ENCODE measurements at places on chromosomes 3 and 15.
A peak's percentile ranks its signal among the peaks of the same experiment; 100 is the strongest.

- DNase-seq = no peak
Observed at GRCh38 chr3:103167850-103168249, 733.0 kb downstream of the ZPLD1 start.

DNA sequence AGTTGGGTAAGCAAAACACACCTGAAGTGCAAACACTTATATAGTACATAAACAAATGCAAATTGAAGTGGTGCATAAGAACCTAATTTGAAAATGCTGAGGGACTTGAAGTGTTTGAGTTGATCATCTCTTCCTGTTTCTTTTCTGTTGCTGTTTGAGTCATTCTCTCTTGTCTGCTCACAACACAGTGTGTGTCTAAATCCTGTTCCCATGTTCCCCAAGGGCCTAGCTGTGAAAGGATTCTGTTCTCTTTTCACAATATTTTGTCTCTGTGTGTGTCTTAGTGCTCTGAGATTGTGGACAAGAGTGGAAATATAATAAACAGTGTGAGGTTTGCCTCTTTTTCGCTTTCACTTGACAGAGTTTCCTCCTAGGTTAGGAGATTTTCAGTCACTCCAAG is 6.1 kb downstream of the CD96 start:
- no peak for DNase-seq

GRCh38 chr3:135226057-135226456 is 431.0 kb downstream of the EPHB1 start:
- DNase-seq = no peak

GRCh38 chr15:78033864-78034263 is 43.6 kb downstream of the TBC1D2B start:
- no peak for DNase-seq

DNA sequence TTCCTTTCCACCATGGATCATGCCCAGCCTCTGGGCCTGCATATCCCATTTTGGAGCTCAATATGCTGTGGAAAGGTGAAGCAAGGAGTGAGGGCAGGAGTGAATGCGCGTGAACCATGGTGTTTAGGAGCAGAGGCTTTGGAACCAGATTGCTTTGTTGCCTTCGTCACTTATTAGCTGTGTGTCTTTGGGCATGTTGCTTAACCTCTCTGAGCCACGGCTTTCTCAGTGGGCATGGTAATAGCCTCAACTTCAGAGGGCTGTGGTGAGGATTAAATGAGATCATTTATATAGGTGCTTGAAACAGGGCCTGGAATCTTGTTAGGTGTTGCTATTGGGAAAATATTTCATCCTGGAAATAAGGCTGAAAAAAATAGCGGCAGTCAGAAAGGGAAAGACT is 129.7 kb downstream of the WNT7A start:
- DNase-seq = no peak

DNA sequence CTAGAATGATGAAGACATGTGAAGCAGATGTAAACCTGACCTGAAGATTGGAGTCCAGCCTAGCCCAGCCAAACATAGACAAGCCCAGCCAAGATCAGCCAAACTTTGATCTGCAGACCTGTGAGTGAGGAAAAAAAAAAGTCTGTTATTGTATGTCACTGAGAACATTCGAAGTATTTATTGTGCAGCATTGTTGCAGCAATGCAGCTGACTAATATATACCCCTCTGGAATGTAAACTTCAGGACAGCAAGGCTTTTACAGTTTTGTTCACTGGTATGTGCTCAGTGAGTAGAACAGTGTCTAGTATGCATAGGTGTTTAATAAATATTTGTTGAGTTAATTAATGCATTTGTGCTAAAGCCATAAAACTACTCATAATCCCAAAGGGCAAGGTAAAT is 23.4 kb downstream of the TMEM202 start:
- no peak for DNase-seq

DNA sequence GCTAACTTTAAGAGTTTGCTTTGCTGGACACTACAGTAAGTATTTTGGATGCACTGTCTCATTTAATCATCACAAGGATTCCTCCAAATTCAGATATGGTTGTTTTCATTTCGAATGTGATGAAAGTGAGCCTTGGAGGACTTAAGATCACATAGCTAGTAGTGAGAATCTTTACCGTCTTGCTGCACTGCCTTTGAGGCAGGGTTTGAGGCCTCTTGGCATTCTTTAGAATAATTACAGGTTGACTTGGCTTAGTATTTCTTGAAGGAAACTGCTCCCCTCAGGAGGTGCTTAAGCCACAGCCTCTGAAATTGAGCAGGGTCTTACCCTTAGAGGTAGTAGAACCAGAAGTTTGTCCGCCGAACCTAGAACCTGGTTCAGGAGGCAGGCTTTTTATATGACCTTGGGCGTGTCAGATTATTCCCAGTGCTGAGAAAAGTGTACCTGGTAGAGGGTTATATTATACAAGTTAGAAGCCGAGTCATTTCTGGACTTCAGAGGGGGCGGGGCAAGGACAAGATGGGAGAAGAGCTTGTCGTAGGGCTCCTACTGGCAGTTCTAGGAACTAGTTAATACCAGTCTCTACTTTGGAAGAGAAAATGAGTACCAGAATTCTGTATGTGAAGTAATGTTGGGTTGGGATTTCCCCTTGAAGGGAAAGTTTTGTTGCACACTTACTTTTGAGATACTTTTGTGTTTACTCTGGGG is 1.1 kb downstream of the TFG start:
- peak; percentile 76 for DNase-seq

DNA sequence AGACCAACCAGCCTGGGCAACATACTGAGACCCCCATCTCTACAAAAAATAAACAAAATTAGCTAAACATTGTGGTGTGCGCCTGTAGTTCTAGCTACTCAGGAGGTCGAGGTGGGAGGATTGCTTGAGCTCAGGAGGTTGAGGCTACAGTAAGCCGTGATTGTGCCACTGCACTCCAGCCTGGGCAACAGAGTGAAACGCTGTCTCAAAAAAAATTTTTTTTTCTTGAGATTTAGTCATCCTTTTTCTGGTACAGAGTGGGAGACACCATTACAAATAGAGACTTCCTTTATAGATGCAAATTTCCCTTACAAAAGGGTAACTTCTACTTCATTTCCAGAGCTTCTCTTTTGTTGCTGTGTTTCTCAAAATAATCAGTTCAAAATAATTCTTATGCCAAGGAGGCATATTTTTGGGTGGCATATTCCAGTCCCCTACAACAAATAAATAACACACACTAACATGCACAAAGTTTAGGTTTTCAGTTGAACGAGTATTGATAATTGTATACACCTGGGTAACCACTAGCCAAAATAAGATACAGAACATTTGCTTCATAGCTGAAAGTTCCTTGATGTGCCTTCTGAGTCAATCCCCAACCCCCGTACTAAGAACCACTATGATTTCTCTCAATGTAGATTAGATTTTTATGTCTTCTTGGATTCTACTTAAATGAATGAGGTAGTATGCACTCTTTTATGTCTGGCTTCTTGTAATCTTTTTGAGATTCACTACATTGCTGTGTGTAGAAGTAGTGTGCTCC is 248.9 kb upstream of the PROK2 start:
- DNase-seq = no peak

DNA sequence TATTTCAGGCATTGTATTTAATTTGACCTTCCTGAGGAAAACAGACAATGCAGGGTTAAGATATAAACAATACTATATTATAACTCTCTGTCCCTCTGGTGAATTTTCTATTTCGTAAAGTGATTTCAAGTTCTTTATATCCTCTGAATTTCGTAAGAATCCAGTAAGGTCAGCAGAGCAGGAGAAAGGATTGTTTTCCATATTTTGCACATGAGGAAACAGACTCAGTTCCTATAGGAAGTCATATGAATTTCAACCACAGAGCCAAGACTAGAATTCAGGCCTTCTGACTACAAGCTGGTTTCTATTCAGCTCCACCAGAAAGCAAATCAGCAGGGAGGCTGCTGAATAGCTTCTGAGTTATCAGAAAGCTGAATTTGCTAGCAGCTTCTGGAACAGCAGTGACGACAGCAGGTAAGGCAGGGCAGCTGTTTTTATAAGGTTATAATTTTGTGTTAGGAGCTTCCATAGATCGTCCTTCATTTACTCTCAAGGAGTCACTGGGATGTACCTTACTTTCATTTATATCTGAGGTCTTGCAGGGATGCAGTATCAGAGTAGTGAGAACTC is 11.1 kb upstream of the PLAAT1 start:
- DNase-seq = no peak

DNA sequence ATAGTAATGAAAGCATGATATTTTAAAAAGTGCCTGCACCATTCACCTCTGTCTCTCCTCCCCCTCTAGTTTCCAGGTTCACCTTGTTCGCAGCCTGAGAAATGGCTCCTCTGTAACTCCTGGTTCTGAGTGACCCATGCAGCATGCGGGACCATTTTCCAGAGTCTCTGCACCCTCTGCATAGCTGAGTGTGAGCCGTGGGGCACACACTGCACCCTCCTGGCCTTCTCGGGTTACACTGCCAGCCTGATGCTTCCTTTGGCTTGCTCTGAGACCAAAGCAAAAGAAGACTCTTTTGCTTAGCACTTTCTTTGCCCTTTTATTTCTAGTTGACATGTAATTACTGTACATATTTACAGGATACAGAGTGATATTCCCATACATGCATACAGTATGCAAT is 287.3 kb downstream of the GABRG3 start:
- no peak for DNase-seq

DNA sequence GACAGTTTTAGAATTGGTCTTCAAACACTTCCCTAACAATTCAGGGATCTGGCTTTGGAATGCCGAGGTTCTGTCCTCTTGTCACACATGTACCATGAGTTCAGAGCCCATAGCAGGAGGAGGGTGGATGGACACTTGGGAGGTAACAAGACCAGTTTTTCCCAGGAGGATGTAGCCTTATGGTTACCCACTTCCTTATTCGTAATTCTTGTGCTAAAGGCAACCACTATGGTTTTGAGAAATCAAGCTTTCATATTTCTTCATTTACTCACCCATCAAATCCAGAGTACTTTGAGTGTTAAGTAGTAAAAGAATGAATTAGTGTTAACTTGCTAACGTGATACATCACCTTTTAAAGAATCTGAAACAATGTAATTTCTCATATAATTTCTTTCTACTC is 479.6 kb upstream of the ALCAM start:
- no peak for DNase-seq

DNA sequence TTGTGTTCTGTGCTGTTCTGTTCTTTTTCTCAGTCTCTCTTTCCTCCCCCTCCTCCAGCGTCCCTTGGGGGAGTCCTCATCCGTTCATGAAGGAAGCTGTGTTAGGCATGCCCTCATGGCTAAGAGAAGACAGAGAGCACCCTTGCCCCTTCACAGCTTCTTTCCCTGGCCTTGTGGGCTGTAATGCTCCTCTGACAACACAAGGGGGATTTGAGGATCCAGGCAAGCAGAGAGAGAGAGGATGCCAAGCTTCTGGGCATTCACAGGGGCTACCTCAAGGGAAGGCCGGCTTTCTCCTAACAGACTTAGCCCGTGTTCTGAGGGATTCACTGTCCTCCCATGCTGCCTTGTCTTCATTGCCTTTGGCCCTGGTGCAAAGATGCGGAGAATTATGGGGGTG is 389.5 kb downstream of the LRTM1 start:
- DNase-seq = no peak

DNA sequence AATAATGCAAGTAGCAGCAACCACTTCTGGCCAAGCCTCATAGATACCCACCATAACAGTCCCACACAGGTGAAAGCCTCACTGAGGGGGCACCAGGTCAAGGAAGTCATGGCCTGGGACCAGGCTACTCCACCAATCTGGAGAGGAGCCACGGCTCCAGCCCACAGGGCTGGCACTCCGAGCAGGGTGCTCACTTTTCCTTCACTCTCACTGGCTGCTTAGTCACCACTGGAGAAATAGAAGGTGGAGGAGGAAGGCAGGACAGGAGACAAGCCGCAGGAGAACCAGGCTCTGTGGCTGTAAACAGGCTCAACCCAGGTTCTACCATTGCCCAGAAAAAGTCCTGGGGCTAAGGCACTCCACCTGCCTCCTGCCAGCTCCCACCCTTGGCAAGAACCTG is 1.2 kb downstream of the USP19 start:
- no peak for DNase-seq

GRCh38 chr3:48661501-48662144 is 1.1 kb downstream of the CELSR3 start:
- DNase-seq = no peak

DNA sequence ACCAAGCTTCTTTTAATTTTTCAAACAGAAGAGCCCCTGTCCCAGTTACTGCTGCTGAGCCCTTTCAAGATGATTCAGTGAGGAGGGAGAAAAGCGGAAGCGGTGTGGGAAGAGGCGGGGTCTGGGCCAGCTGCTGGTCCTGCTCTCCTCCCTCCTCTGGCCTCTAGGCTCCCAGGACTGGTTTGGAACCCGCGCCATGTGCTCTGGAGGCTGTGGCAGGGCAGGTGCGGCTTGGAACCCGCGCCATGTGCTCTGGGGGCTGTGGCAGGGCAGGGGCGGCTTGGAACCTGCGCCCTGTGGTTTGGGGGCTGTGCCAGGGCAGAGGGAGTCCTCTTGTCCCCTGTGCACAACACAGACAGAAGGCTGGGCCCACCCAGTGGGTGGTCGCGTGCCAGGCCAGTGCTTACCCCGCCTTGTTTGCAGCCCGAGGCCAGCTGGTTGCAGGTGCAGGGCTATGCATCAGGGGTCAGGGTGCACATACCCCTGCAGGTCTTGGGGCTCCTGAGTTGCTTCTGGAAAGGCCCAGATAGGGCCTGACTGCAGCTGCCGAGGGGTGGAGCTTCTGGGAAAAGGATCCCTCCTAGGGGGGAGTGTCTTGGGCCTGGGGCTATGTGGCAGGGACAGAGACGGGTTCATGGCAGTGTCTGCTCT is 12.2 kb downstream of the ALG1L2 start:
- DNase-seq = peak; percentile 38

DNA sequence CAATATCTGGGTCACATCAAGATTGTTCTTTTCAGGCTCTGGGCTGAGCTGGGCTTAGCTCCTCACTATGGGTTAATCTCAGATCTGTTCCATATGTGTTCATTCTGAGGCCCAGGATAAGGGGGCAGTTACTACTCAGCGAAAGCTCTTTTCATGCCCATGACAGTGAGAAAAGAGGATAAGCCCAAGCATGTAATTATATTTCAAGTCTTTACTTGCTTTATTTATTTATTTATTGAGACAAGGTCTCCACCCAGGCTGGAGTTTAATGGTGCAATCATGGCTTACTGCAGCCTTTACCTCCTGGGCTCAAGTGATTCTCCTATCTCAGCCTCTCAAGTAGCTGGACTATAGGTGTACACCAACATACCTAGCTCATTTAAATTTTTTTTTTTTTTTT is 44.7 kb upstream of the SELENOK start:
- no peak for DNase-seq

Data from activated naive CD4-positive, alpha-beta T cell treated with anti-CD3 and anti-CD28 coated beads, Interleukin-2, amount 50 U/mL, for 72 hours (primary cell).